CD8-positive, alpha-beta memory T cell (primary cell): ENCODE measurements at places on chromosomes 2 and 18.

DNA sequence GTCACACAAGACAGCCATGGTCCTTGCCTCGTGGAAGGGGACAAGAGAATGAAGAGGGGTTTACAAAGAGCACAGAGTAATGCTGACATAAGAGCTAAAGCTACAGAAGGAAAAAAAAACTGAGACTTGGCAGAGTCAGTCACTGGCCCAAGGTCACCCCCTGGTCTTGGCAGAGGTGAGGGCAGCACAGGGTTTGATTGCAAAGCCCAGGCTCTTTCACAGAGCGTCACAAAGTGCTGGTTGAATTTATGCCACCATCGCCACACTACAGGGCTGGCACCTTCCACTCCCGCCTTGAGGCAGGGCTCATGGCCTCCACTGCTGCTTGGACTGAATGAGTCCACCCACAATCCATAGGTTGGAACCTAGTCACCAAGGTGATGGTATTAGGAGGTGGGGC lies 190.2 kb downstream of the INHBB start:
- DNase-seq: no peak

DNA sequence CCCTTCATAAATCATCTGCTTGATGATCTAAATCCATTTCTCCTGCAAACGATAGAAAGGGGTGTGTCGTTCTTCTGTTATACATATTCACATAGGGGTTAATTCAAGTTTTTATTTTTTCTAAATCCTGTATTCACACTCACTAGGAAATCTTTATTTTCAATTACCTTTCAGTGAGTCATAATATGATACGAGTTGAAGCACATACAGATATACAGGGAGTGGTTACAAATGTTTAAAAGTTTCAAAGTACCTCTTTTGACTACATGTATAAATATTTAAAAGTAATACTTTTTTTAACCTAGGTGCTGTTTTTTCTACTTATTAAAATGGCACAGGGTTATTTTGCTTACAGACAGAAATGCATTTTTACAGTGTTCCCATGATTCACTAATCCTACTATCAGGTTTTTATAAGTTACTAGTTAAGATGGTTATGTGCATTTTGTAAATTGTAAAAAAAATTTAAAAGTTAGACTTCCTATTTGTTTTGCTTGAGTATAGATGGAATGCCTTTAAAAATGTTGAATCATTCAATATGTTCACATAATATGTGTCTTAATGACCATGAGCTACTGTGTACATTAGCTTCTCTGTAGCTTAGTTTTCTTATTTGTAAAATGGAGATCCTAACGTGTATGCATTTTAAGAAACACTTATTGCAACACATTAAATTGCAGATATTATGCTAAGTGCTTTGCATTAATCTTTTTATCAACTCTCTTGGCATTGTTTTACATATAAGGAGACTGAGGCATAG lies 1378.1 kb downstream of the DSC3 start:
- no peak for DNase-seq

DNA sequence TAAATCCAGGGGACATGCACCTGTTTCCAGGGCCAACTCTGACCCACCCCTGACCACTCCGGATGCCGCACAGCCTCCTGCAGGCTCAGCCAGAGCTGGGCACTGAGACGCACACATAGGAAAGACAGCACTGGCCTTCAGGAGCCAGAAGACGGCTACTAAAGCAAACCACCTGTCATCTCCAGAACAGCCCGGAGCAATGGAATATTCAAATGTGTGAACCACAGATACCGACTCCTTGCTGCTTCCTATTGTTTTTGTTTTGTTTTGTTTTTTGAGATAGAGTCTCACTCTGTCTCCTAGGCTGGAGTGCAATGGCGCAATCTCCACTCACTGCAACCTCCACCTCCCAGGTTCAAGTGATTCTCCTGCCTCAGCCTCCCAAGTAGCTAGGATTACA lies 94.0 kb downstream of the LAMA1 start:
- DNase-seq: no peak

GRCh38 chr18:5646739-5647138 lies 102.9 kb upstream of the EPB41L3 start:
- no peak for DNase-seq

DNA sequence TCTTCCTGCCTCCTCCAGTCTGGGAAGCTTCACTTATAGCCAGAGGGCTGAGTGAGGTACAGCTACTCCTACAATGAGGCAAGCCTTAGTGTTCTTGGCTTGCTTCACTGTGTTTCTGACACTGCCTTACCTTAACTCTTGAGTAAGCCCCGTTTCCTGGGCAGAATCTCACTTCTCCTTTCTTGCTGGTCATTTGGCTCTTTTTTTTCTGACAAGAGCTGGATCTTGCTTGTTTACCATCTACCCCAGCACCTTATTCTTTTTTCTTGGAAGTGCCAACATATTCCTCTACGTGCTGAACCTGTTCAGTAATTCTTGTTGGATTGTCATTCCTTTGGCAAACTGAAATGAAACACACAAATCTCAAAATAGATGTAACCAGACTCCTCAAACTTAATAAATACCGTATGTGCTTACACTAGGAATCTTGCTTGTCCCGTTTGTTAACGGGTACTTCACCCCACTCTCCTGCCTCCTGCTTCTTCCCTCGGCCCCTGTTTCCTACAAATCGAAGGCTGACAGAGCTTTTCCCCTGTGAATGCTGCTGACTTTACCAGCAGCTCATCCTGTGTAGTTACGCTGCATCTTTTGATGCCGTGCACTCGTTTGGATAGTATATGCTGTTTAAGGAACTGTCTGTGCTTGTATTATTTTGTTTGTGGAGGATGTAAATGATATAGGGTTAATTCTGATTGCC lies 132.2 kb downstream of the FMNL2 start:
- no peak for DNase-seq

GRCh38 chr2:111030260-111030891 lies 90.3 kb upstream of the BCL2L11 start:
- DNase-seq: no peak

DNA sequence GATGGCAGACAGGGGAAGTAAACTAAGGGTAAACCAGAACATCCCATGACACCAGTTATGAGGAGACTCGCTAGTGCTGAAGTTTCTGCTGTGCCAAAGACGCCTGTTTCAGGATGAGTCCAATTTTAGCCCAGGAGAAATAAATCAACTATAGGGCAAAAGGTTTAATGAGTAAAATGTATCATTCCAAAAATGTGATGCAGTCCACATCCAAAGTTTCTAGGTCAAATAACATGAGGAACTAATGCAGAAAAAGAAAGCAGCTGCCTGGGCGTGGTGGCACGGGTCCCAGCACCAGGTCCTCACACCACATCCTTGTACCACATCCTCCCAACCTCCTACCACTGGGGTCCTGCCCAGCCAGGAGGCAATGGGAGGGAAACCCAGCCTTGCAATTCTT lies 126.9 kb upstream of the CTAGE1 start:
- DNase-seq: no peak

GRCh38 chr2:69012310-69013141 lies 453 bp upstream of the ANTXR1 start:
- peak; percentile 54 for DNase-seq

DNA sequence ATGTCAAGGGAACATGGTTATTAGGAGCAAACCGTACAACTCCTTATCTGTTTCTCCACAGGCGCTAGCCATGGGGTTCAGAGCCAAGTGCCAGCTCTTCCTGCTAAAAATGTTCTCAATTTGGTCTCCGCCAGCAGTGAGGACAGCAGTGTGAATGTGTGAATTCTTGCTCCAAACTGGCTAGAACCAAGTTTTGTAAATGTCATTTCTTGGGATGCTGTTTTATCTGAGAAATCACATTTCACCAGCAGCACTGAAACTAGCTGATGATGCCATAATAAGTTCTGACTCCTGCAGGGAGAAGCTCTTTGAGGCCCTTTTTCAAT lies 140.6 kb upstream of the LGALSL start:
- no peak for DNase-seq

DNA sequence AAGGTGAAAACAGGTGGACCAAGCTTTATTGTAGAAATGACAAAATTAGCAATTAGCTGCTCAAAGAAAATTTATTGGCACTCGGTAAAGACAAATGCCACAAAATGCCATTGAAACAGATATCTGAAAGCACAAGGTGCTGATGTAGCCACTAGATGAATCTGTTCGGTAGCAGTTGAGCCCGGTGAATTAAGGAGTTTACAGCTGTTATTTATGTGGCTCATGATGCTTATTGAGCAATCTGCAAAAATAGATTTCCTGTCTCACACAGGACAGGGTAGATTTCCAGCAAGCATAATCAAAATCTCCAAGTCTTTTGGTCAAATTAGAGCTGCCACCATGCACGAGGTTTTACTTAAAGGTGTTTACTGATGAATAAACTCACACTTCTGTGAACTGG lies 182.2 kb downstream of the PPP1R1C start:
- no peak for DNase-seq

DNA sequence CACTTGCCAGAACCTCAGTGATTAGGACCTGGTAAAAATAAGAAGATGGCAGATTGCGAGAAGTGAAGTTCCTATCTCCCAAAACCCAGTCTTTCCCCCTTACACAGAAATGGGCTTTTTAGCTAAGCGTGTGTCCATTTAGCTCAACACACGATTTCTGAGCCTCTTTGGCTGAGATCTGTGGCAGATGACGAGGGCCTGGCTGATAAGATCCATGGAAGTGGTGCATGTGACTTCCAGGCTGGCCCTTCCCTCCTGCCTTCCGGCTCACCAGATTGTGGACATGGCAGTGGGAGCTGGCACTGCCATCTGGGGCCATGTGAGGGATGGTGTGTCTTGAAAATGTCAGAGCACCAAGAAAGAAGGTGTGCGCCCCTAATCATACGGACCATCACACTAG lies 41.0 kb upstream of the ZFP36L2 start:
- no peak for DNase-seq

DNA sequence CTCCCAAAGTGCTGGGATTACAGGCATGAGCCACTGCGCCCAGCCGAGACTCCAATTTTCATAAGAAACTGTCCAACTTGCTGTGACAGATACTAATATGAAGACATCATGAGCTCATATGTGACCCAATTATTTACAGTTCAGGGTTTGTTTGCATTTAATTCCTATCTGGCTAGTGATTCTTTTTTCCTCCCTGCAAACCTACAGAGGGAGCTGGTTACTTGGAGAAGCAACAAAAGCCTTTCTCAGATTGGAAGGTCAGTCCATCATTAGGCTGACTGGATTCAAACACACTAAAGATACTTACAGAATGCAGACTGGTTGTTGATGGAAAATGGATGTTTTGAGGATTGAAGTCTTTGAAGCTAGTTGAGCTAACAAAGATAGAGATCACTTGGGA lies 176.4 kb downstream of the ANKRD44 start:
- DNase-seq: no peak

DNA sequence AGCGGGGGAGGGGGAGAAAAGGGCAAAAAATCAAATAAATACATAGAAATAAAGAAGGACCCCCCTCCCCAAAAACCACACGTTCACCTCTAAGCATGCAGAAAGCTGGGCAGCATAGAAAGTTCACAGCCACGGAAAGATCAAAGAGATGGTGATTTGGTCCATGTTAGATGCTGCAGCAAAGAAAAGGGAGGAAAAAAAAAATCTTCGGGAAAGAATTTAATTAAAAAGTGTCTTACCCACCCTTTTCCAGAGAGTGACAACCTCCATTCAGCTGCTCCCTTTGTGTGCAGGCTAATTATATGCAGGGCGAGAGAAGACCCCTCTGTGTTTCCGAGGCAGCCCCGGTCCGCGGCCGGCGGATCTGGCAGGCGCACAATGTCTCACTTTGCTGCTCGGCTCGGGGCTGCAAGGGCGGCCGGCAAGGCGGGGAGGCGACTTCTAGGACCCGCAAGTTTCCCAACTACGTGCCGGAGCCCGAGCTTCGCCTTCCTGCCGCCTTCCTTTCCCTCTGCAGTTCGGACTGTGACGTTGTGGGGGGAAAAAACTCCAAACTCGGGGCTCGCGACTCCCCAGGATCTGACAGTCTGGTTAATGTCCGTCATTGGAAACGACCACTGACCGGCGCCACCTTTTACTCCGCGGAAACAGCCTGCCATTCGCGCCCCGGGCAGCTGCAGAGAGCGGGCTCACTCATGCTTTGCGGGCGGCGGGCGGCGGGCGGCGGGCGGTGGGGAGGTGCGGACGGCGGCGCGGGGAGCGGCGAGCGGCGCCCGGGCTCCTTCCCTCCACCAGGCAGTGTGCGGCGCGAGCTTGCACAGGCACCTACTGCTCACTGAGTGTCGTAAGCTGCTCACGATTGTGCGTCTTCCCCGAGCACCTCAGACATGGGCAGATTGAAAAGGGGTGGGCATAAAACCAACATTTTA lies at the start of gene LRRTM1:
Gene LRRTM1 (minus strand): TSS at position 844 of the 929 bp plus-strand sequence. CDS start 933 bp downstream, outside the sequence.
- DNase-seq: no peak

DNA sequence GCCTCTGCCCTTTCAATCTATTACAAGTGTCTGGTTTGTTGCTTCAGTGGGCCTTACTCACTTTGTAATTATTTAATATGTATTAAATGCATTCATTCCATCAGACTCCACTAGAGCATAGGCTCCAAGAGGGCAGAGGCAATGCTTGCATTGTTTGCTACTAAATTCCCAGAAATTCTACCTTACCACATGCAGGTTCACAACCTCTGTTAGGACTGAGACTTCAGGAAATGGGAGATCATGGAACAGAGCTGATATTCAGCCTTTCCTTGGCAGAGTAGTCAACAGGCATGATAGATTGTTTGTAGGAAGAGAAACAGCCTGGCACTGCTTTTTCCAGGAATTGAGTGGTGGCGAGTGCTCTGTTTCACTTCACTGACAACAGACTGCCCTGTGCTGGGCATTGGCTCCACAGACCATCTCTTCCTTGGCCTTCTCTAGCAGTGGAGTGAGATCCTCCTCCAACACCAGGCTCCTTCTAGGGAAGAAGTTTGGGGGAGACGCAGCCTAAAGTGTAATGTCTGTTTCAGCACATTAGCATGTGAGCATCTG lies 6.2 kb upstream of the MATN3 start:
- DNase-seq: no peak

DNA sequence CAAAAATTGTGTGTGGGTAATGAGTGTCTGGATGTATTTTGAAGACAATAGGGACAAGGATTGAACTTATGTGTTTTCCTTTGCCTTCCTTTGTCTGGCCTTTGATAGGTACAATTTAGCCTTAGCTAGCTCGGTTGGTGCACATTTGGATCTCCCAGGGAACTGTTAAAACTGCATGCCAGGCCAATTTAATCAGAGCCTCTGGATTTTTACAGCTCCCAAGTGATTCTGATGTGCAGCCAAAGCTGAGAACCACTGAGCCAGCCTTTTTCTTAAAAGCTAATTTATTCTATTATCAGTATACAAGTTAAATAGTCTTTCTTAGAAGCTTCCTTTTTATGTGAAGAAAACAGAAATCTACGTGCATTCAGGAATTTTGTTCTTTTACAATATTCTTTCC lies 25.0 kb downstream of the PLEK start:
- no peak for DNase-seq
